ENCODE measurements at places on chromosomes 4 and X. TPM values are rescaled to one million over a fixed set of nuclear protein-coding genes. Genes with fewer than 3 reads are reported as not detected.

NONO gene
- total RNA-seq = 469 TPM

SPATA4 gene
- total RNA-seq = not detected

PNMA6A gene
- not detected for total RNA-seq

GRCh38 chrX:131633285-131633917, 89.5 kb downstream of the OR13H1 start:
- peak; percentile 36 for DNase-seq

GRCh38 chrX:119698845-119699244, 5.9 kb upstream of the SEPTIN6 start:
- DNase-seq = peak; percentile 30

GRCh38 chr4:118047043-118047442, 12.8 kb downstream of the NDST3 start:
- no peak for DNase-seq

DNA sequence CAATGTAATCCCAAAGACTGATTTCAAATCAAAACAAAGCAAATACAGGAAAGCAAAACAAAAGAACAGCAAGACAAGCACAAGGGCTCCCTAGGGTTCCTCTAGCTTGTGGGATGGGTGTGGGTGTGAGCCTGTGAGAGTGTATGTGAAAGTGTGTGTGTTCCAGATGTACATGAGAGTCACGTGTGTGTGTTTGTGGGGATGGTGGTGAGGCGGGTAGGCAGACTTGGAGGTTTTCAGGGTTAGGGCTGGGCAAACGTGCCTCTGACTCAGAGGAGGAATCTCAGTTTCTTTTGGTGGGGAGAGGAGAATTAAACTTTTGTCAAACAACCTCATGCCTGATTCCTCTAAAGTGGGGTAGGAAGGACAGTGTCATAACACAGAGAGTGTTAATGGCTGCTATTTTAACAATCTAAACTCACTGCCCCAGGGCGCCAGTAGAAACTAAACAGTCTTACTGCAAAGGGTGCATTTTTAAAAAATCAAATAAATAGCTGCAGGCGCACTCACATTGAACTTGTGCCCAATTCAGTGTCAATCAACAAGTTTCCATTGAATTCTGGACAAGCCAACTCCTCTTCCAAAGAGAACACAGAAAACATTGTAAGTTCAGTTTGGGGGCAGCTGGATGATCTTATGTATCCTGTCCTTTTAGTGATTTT, 51.8 kb downstream of the CHRDL1 start:
- no peak for DNase-seq

- DNase-seq = peak; percentile 97
Observed at GRCh38 chrX:135893294-135893817, at the start of the genes CT45A10 and SAGE1. Gene CT45A10, minus strand, starts transcription at chrX:135893444. Its CDS starts 8,100 bp downstream, at chrX:135885344. Gene SAGE1, plus strand, starts transcription at chrX:135893716. Its CDS starts 2,527 bp downstream, at chrX:135896243.

DNA sequence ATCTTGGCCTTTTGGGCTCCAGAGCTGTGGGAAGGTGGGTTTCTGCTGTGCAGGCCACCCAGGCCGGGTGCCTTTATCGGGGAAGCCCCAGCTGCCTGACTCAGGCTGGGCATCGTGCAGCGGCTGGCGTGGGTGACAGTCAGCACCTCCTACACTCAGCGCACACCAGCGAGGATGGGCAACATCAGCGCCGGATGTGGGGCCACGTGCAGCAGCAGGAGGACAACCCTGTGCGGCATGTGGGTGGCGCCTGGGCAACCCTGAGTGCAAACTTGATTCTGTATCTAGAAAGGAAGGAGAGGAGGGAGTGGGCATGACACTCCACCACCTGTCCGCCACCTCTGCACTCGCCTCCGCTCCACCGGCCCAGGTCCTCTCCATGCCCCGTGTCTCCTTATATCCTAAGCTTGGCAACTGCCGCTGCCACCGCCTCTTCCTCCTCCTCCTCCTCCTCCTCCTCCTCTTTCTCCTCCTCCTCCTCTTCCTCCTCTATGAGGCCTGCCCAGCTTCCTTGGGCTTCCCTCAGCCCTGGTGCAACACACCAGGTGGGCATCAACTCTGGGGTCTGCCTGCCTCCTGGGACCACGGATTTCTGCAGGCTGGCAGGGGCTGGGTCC, 107.4 kb upstream of the AFAP1 start:
- peak; percentile 21 for DNase-seq

DNA sequence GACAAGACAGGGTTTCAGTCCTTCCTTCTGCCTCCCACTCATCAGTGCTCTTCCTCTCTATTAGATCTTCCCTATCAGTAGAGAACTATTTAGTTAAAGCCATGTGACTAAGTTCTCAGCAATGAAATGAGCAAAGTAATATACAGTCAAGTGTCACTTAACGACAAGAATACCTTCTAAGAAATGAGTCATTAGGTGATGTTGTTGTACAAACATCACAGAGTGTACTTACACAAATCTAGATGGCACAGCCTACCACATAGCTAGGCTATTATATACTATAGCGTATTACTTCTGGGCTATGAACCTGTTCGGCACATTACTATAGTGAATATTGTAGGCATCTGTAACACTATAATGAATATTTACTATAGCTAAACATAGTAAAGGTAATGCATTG, 71.3 kb downstream of the POU4F2 start:
- DNase-seq = no peak

DNA sequence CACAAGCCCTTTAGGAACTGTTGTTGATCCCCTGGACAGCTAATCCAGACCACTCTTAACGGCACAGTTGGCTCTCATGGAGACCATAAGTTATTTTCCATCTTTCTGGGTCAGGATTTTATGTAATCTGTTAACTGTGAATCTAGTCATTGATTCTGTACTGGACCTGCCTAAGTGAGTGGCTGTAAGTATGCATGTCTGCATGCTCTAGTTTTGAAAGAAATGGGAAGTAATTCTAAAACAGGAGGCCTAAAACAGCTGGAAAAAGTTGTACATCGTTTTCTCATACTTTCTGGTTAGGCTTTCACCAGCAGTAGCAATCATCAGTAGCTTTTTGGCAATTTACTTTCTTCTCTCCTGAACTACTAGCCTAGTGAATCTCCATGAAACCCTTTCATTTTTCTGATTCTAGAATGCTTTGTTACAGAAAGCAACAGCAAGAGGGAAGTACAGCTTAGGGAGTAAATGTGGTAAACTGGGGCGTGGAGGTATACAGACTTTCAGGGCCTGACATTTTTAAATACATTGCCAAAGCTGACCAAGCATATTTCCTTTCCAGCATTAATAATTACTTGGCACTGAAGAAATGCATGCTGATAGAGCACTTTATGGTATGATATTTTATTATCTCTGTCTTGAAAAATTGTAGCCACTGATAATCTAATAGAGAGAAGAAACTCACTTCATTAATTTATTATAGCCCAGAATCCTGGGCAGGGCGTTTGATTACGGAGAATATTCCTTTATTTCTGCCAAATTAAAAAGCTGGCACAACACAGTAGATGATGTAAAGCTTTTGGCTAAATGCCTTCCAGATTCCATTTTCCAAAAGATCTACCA, 202.7 kb downstream of the BANK1 start:
- DNase-seq = no peak

- DNase-seq = no peak
Observed at GRCh38 chr4:87053176-87053658, 118.4 kb downstream of the AFF1 start.

DNA sequence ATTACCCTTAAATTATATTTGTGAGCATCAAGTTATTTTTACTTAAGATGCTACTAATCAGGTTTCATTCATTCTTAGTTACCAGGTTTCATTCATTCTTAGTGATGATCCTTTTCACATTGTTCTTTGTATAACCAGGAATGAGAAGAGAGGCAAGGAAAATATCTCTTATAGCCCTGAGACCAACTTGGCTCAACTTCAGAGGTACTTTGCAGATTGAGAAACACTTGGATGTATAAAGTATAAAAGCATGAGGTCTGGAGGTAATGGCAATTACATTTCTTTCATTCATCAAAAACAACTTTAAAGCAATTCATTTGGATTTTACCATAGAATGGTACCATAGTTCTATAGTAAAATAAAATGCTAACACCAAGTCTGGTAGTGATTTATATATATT, 231.0 kb downstream of the PRDM5 start:
- no peak for DNase-seq

DNA sequence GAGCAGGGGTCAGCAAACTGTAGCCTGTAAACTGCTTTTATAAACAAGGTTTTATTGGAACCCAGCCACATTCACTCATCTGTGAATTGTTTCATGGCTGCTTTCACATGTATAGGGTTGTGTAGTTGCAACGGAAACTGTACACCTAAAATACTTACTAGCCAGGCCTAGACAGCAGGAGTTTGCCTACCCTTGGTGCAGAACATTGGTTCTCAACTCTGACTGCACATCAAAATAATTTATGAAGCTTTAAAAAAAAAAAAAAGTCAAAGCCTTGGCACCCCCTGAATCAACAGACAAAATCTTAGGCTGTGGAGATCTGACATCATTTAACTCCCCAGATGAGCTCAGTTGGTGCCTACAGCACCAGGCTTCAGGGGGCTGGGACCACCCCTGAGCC, 27.8 kb downstream of the ADGRA3 start:
- no peak for DNase-seq

GRCh38 chrX:21929209-21929608, 11.3 kb upstream of the SMS start:
- no peak for DNase-seq

DNA sequence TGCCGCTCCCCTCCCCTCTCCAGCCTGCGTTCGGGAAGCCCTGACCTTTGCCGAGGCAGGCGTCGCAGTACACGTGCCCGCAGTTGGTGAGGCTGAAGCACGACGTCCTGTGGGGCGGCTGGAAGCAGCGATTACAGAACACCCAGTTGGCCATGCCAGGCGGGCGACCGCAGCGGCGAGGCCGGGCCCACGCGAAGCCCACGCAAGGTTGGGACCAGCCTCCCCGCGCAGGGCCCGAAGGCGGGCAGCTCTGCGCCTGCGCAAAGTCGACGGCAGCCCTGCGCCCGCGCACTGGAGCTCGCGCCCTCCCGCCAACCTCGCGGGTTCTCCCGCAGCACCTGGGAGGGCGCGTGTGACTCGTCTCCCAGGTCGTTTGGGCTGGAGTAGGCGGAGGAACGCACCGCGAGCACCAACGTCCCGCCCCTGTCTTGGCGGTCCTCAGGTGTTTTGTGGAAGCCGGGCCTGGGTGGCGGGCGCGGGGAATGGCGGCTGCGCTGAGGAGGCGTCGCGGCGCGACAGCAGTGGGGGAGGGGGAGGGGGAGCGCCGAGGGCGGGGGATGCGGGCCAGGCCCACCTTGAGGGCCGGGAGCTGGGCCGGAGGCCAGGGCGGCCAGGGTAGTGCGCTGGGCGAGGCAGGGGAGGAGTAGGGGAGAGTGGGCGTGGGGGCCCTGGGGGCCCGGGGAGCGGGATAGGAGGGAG, at the start of gene RNF212:
Gene RNF212, minus strand, starts transcription at position 254 of the 699 bp plus-strand sequence. Its CDS starts 100 bp downstream, at position 154.
- no peak for DNase-seq

- DNase-seq = peak; percentile 61
Observed at GRCh38 chrX:11143931-11144678, 33.0 kb downstream of the HCCS start.

DNA sequence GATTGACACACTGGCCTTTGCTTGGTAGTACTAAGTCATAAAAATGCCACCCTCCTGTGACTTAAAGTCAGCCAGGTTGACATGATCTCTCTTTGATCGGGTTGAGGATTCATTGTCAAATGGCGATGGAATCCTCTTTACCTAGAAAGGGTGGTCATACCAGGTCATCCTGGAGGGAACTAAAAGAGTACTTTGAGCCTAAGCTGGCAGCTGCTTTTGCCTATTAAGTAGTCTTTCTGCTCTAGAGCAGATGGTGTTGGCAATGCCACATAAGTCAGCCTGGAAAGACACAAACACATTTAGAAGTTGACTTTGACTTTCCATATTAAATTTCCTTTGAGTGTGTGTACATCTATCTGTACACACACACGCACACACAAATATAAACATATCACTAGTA, 39.2 kb upstream of the C4orf54 start:
- DNase-seq = no peak
